ENCODE measurements at places on chromosomes 12 and 14. TPM values are rescaled to one million over a fixed set of nuclear protein-coding genes. Genes with fewer than 3 reads are reported as not detected.

Gene HOTAIR
- 1.8 TPM for total RNA-seq

Gene MOK
- total RNA-seq, result 9.2 TPM

Gene TAS2R20
- 2.5 TPM for total RNA-seq

Gene ZFHX2
- total RNA-seq, result 0.35 TPM

Gene C3AR1
- 3.7 TPM for total RNA-seq

Gene MAX
- total RNA-seq, result 26.2 TPM

Gene CPSF6
- total RNA-seq, result 21.1 TPM

Gene CBLN3
- total RNA-seq, result 1.2 TPM

Gene NKX2-8
- not detected for total RNA-seq

Gene SPIC
- not detected for total RNA-seq

Gene MYH6
- total RNA-seq, result 0.66 TPM

Gene NFATC4
- 54.5 TPM for total RNA-seq

Gene KLRC3
- total RNA-seq, result 0.09 TPM

Gene CD4
- total RNA-seq, result 3.1 TPM

Gene B4GALNT1
- total RNA-seq, result 1.4 TPM

Gene KRT7
- 0.31 TPM for total RNA-seq

Gene APOLD1
- 8.8 TPM for total RNA-seq

Gene EML5
- total RNA-seq, result 0.93 TPM

Gene MANSC4
- not detected for total RNA-seq
